Activated naive CD4-positive, alpha-beta T cell treated with anti-CD3 and anti-CD28 coated beads for 36 hours (primary cell): ENCODE measurements at places on chromosomes 5 and 9.

DNA sequence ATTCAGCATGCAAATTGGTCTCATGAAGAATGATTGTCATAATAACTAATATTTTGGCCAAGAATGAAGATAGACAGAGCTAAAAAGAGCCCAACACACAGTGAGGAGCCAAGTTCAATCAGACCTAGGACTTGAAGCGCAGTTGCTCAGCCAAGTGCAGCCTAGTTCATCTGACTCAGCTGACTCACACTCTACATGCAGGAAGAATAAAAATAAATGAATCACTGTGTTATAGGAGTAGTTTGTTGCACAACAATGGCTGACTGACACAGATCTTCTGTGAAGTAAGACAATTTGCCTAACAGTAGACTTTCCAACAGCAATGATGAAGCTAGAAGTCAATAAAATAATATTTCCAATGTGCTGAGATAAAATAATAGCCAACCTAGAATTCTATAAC, 261.5 kb downstream of the CEMIP2 start:
- no peak for DNase-seq

GRCh38 chr9:131728961-131729360, 10.9 kb downstream of the RAPGEF1 start:
- DNase-seq, result peak; percentile 71

- no peak for DNase-seq
Measured at GRCh38 chr5:77642738-77643653, 4.5 kb upstream of the OTP start.

- DNase-seq, result no peak
Measured at GRCh38 chr9:92882276-92882675, 4.4 kb upstream of the ZNF484 start.

GRCh38 chr5:138468966-138469539, 3.8 kb downstream of the EGR1 start:
- no peak for DNase-seq
